ENCODE measurements at places on chromosomes 6 and 20.
A peak's percentile ranks its signal among the peaks of the same experiment; 100 is the strongest.

GRCh38 chr6:96520171-96521115 lies 1.2 kb upstream of the UFL1 start:
- DNase-seq, result peak; percentile 54

- no peak for DNase-seq
Observed at GRCh38 chr6:118867181-118867580, 26.8 kb upstream of the ASF1A start.

DNA sequence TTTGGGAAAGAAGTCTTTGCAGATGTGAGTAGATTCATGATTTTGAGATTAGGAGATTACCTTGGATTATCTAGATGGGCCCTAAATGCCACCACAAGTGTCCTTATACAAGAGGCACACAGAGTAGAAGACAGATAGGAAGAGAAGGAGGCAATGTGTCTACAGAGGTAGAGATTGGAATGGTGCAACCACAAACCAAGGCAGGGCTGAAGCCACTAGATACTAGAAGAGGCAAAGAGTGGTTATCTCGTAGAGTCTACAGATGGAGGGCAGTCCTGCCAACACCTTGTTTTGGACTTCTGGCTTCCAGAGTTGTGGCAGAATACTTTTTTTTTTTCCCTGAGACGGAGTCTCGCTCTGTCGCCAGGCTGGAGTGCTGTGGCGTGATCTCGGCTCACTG lies 138.3 kb upstream of the AKIRIN2 start:
- DNase-seq, result no peak

GRCh38 chr6:124203812-124204167 lies 400.1 kb downstream of the NKAIN2 start:
- no peak for DNase-seq

DNA sequence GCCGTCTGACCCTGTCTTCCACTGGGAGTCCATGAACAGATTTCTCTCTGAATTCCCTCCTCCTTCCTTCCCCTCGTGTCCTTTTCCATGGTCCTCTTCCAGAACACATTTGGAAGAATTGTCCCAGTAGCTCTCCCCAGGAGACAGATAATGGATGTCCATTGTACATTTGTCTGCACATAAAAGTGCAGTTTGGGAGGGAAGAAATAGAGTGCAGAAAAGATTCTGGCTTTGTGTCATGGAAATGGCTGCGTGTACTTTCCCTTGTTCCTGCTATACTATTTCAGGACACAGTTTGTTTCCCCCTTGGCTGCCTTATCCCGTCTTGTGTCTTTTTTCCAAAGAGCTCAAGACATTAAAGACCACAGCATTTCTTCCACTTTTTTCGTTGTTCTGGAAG lies 127.6 kb downstream of the SYNDIG1 start:
- no peak for DNase-seq

DNA sequence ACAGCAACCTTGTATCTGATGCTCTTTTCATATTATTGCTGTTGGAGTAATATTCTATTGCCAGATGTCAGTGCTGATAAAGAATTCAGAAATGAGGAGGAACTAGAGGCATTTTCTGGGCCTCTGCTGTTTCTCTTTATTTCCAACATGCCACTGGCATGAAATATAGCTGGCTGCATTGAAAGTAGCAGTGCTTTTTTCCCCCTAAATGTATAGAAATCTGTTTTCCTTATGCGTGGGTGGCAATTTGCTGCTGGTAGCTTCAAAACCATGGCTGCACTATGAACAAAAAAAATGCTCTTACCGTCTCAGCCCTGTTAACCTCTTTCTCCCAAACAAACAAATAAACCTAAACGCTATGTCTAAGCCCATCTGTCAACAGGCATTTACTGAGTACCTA lies 442.3 kb upstream of the AGPAT4 start:
- no peak for DNase-seq

DNA sequence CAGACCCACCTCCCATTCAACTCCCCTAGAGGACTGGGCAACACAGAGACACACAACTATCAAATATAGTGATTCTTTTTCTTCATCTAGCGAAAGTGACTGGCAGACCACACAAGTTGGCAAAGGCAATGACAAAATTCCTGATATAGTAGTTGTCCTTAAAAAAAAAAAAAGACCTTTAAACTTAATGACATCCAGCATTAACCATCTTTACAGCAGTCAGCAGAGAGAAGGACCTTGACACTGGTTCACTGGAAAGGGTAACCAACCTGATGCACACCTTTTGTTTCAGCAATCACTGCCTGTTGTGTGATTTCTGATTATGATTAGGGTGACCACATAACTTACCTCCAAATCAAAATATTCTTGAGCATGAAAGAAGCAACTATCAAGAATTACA lies 1.7 kb upstream of the CNKSR3 start:
- DNase-seq, result no peak

DNA sequence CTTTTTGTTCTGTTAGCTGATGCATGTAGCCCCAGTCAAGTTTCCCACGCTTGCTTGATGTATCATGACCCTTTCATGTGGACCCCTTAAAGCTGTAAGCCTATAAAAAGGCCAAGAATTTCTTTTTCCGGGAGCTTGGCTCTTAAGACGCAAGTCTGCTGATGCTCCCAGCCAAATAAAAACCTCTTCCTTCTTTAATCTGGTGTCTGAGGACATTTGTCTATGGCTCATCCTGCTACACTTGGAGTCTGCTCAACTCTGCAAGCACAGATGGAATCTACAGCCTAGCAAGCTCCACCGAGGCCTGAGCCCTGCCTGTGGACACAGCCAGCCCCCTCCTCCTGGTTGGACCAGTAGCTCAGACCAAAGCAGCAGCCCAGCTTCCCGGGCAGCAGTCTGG lies 3.4 kb downstream of the CST2 start:
- DNase-seq, result no peak

DNA sequence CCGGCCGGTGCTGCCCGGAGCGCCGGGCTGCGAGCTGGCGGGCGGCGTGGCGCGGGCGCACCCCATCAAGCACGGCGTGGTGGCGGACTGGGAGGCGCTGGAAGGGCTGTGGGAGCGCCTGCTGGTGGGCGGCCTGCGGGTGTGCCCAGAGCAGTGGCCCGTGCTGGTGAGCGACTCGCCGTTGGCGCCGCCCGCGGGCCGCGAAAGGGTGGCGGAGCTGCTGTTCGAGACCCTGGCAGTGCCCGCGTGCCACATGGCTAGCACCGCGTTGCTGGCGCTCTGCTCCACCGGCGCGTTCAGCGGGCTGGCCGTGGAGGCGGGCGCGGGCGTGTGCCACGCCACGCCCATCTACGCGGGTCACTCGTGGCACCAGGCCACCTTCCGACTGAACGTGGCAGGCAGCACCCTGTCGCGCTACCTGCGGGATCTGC lies 517 bp downstream of the ACTL10 start:
- peak; percentile 71 for DNase-seq

GRCh38 chr6:130008236-130008873 lies 10.0 kb upstream of the L3MBTL3 start:
- no peak for DNase-seq

- peak; percentile 9 for DNase-seq
Observed at GRCh38 chr20:52150440-52151258, 40.9 kb downstream of the ZFP64 start.

GRCh38 chr20:22984008-22984407 lies 51.1 kb upstream of the SSTR4 start:
- no peak for DNase-seq

GRCh38 chr6:116866281-116866871 lies 10.7 kb upstream of the RFX6 start:
- DNase-seq, result no peak

GRCh38 chr6:118644007-118644406 lies 7.4 kb downstream of the CEP85L start:
- no peak for DNase-seq

- no peak for DNase-seq
Observed at GRCh38 chr20:57400231-57400701, 9.1 kb downstream of the RBM38 start.

GRCh38 chr20:9460518-9460917 lies 53.9 kb upstream of the LAMP5 start:
- DNase-seq, result no peak

DNA sequence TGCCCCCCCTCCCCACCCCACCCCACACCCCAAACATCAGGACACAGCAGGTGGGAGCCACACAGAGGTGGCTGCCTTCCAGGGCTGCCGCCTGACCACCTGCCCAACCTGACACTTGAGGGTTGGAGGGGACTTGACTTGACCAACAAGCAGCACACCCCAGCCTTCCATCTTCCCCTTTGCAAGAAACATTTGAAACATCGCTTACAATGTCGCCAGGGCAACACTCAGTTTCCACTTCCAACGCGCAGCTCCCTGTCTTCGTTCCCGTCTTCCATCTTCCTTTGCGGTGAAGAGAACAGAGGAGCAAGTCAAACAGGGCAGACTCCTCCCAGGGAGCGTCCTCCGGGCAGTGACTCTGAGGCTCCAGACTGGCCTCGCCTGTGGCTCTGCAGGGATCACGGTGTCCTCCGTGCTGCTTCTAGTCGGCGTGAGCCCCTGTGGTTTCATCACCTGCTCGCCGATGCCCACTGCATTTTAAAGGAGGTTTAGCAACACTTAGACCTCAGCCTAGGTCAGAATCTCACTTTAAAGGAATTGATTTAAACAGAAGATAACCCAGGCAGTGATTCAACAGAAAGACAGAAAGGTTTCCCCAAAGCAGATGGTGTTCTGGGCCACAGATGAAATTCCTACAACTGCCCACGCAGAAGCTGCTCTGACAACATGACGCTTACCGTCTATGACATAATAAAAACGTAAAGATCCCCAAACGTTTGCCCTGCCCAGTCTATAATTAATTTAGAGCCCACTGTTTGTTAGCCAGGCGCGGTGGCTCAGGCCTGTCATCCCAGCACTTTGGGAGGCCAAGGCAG lies 130.8 kb downstream of the TAF4 start:
- no peak for DNase-seq

DNA sequence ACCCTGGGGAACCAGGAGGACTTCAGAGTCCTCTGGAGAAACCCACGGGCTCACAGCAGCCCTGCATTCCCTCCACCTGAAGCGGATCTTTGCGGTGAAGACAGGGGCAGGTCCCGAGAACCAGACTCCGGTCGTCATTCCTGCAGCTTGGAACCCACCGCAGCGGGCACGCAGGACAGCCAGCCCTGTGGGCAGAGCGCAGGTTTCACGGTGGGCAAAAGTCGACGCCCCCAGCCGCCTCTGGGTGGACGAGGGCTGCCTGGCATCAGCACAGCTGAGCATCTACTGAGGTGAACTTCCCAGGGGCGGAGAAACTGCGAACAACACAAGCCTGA lies 118.3 kb downstream of the PSMB1 start:
- DNase-seq, result no peak

- no peak for DNase-seq
Observed at GRCh38 chr6:105616521-105616920, 213.6 kb upstream of the PREP start.

DNA sequence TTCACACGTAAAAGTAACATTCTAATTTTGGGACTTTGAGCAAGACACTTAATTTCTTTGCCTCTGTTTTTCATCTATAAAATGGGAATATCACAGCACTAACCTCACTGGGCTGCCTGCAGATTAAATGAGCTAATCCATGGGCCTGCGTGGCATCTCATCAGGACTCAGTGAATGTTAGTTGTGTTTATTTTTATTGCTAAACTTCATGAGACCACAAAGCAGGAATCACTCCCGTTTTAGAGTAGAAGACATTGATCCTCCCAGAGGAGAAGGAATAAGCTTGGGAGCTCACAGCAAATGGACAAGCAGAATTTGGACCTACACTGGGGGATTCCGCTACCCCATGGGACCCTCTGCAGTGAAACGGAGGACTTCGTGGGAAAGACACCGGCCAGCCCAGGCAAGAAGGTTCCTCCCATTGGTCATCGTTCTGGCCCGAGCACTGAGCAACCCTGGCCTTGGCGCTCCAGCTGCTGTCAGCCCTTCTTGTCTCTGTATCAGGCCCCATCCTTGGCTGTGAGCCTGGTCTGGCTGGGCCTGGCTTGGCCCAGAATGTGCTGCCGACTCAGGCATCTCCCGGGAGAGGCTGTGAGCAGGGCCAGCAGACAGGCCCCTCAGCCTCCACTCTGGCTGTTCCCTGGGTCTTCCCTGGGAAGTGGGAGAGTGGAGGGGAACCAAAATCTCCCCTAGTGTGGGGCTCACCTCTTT lies 79.8 kb downstream of the NFATC2 start:
- peak; percentile 43 for DNase-seq

DNA sequence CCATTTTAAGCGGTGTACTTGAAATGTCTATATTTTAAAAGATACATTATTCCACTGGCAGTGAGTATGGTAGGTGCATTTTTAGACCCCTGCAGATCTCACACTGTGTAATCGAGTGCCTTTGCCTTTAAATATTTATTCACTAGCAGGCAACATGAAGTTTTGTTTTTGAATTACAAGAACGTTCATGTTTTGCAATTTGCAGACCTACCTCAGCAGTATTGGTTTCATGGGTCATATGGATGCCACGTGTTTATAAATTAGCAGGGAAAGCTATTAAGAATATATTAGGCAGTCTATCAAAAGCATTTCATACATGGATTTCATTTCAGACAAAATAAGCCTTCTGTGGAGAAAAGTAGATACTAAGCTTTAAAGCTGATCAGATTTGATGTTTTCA lies 7.2 kb downstream of the MAP3K4 start:
- no peak for DNase-seq

DNA sequence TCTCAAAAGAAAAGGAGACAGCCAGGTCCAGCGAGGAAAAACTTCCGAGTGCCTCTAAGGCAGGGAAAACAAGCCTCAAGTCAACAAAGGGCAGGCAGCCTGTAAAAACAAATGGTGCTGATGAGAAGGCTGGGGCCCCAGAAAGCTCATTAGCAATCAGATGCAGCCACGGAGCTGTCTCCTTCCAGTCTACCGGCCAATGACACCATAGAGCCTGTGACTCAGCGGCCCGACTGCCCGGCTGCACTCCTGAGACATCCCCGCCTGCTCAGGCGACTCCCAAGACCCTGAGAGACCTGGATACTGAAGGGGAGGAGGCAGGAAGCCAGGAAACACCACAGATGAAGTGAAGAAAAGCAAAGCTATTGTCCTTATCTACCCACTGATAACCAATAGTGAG lies 120.1 kb upstream of the HDDC2 start:
- no peak for DNase-seq

DNA sequence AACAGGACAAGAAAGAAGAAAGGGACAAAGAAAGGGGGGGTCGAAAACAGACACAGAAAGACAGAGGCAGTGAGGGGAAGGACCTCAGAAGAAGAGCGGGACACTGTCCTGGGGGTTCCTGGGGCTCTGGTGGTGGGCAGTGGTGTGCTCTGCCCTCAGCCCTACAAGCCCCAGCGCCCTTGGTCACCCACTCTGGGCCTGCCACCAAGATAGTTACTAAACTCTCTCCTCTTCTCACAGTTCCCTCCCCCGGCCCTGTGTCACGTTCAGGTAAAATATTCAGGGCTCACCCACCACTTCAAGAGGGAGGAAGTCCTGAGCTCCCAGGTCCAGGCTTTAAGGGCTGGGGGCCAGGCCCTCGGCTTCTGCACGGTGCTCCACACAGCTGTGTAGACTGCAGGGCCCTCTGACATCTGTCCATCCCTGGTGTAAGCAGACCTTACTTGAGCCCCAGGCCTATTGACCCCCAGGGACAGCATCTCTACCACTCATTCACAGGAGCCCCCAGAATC lies 87.4 kb downstream of the MRPL14 start:
- DNase-seq, result no peak
